ENCODE measurements at places on chromosomes 7 and 10.

- no peak for DNase-seq
Observed at GRCh38 chr10:31789555-31789954, 139.1 kb downstream of the ARHGAP12 start.

DNA sequence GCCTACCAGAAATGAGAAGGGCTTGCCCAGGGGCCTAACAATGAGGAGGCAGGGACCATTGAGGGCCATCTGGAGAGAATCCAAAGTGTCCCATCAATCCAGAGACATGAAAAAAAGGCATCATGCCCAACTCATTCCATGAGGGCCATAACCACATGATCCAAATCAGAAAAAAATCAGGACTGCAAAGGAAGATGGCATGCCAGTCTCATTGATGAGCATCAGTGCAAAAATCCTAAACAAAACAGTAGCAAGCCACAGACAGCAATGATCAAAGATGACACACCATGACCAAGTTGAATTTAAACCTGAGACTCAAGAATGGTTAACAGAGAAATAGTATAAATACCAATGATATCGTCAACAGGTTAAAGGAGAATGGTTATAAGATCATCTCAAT lies 7.0 kb upstream of the CYP3A4 start:
- DNase-seq = peak; percentile 98

GRCh38 chr7:128157906-128158305 lies 83.2 kb upstream of the LEP start:
- no peak for DNase-seq

- DNase-seq = no peak
Observed at GRCh38 chr10:124086787-124087671, 6.4 kb downstream of the CHST15 start.

DNA sequence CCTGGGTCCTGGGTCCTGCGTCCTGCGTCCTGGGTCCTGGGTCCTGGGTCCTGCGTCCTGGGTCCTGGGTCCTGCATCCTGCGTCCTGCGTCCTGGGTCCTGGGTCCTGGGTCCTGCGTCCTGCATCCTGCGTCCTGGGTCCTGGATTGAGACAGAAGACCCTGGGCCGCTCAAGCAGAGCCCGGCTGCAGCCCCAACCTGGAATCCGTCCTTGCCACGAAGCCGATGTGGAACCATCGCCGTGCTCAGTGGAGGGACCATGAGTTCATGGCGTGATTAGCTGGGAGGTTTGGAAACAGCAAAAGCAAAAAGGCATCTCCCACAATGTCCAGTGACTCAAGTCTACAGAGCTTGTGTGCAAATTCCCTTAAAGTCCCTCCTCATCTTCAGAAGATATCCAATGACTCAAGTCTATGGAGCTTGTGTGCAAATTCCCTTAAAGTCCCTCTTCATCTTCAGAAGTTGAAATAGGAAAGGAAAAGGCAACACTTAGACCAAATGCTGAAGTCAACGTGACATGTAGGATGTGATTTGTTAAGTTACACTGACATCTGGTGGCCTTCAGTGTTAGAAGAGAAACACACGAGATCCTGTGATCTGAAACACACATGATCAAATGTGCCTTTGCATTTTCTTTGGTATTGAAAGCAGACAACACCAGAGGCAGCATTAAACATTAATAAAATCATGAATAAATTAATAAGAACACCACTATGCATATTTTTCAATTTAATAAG lies 179.9 kb downstream of the PTPRN2 start:
- peak; percentile 37 for DNase-seq

- no peak for DNase-seq
Observed at GRCh38 chr10:77492368-77492994, 145.1 kb downstream of the KCNMA1 start.

DNA sequence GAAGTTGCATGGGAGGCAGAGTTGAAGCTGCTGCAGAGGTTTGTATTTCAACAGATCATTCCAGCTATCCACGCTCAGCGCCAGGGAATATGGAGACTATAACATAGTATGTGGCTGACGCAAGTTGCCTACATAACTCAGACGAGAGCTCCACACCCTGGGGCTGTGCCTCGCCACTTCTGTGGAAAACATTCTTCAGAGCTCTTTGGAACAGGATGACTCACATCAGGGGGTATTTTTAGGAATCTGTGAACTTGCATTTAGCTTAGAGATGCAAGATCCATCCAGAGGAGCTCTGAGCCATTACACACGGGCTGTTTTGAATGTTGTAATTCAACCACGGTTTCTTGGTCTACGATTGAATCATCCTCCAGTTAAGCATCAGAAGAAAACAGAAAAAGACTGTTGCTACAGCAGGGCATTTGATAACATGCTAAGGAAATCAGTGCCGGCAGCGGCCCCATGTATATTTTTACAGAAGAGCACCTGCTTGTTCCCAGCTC lies 481.5 kb upstream of the AKR1E2 start:
- peak; percentile 94 for DNase-seq

GRCh38 chr10:51606825-51607462 lies 92.5 kb downstream of the CSTF2T start:
- DNase-seq = peak; percentile 64

DNA sequence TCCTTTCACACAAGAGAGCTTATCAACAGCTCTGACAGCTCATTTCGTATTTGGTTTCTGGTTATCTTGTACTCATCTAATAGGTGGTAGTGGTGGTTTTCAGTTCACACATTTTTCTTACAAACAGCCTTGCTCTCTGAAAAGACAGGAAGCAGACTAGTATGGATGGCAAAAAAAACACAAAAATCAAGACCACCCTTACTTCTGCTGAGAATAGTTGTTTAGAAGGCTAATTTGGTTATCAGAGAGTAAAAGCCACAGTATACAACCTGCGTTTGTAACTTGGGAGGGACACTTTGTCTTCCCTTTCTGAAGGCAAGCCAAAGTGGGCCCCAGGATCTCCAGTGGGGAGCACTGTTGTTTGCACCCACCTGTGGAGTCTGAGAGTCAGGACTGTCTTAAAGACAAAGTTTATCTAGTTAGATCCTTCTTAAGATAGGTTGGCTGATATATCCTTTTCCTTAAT lies 68.0 kb downstream of the PIP4K2A start:
- no peak for DNase-seq

- DNase-seq = no peak
Observed at GRCh38 chr7:24967696-24968095, 12.3 kb downstream of the OSBPL3 start.

GRCh38 chr10:75398200-75398691 lies 3.3 kb downstream of the ZNF503 start:
- peak; percentile 16 for DNase-seq

- no peak for DNase-seq
Observed at GRCh38 chr7:28086198-28086597, 94.4 kb downstream of the JAZF1 start.

DNA sequence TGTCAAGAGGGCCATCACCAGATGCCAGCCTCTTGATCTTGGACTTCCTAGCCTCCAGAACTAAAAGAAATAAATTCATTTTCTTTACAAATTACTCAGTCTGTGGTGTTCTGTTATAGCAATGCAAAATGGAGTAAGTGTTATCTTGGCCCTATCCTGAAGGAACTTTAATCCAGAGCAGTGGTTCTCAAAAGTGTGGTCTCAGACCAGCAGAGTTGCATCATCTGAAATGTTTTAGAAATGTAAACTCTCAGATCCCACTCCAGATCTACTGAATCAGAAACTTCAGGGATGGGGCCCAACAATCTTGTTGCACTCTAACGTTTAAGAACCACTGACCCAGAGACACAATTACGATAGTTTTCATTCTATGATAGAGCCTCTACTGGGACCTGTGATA lies 3.2 kb upstream of the SUPV3L1 start:
- no peak for DNase-seq

GRCh38 chr10:49284356-49284755 lies 14.6 kb upstream of the C10orf71 start:
- DNase-seq = no peak

DNA sequence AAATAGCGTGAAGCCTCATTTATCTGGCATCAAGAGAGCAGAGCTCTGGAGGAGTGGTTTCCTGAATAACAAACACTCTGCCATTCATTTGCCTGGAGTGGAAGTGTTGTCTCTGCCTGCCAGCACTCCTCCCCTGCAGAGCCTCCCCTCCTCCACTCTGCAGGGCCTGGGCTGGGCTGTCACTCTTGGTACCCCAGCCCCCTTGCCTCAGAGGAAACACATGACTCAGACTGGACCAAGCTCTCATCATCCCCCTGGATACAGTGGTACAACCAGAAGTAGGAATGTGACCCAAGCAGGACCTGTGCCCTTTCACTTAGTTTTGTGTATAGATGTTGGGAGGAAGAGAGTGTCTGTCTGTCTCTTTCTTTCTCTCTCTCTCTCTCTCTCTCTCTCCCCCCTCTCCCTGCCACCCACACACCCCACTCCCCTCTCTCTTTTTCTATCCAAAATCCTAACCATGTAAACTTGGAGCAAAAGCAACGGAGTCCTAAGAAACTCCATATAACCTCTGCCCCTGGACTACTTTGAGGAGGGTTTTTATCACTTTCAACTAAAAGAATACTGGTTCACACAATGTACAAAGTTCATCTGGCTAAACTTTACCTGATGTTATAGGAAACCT lies 43.9 kb downstream of the DOCK4 start:
- peak; percentile 97 for DNase-seq

GRCh38 chr10:15817409-15818046 lies 42.8 kb downstream of the MINDY3 start:
- no peak for DNase-seq

- DNase-seq = peak; percentile 95
Observed at GRCh38 chr10:79084012-79084971, 15.5 kb downstream of the ZMIZ1 start.

GRCh38 chr7:151312831-151313809 lies 28.5 kb upstream of the NUB1 start:
- DNase-seq = no peak

DNA sequence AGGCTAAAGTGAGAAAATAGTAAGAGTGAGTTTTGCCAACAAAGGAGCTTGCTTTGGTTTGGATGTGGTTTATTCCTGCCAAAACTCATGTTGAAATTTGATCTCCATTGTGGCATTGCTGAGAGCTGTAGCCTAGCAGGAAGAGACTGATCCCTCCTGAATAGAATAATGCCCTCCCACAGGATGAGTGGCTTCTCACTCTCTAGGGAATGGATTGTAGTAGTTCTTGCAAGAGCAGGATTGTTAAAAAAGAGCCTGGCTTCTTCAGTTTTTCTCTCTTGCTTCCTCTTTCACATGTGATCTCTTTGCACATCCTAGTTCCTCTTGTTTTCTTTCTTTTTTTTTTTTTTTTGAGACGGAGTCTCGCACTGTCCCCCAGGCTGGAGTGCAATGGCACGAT lies 34.4 kb downstream of the ASAH2 start:
- no peak for DNase-seq

- peak; percentile 33 for DNase-seq
Observed at GRCh38 chr10:29715296-29715695, 80.5 kb upstream of the SVIL start.

- no peak for DNase-seq
Observed at GRCh38 chr7:50834679-50835078, 52.0 kb upstream of the GRB10 start.

DNA sequence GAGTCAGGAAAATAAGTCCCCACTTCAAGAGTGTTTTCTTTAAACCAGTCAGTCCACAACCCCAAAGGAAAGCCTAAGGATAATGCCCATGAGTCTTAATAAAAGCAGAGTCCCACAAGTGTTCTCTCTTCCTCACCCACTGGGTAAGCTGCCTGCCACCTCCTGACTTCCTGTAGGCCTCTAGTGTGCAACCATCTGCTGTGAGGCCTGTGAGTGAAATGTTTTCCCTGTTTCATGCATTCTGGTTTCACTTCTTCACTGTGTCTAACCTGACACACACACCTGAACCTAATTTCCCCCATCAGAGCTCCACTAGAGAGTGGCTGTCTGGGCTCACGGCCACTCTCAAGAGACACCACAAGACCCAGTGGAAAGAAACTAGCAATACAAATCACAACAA lies 38.9 kb upstream of the GDF10 start:
- DNase-seq = no peak

- DNase-seq = peak; percentile 63
Observed at GRCh38 chr10:62384057-62384446, 9.9 kb downstream of the ZNF365 start.

DNA sequence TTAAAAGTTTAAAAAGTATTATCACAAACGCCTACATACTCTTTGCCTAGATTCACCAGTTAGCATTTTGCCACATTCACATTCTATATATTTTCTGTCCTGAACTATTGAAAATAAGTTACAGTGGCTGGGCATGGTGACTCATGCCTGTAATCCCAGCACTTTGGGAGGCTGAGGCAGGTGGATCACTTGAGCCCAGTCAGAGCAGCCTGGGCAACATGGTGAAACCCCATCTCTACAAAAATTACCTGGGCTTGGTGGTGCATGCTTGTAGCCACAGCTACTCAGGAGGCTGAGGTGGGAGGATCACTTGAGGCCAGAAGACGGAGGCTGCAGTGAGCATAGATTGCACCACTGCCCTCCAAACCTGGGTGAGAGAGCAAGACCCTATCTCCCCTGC lies 5.3 kb downstream of the ARPC1A start:
- DNase-seq = peak; percentile 43

DNA sequence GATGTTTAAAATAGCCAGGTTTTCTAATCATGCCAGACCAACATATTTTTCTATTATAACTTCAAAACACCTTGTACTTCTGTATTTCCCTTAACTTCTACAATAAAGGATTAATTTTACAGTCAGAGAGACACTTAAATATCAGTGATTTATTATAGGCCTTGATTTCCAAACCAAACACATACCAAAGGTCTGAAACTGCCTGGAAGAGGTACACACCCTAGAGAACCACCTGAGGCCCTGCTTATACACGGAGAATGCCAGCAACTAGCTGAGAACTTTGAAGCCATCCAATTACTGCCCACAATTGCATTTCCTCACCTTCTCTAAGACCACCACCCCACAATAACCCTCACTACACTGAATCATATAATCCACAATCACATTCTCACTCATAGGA lies 4.9 kb downstream of the CCDC6 start:
- no peak for DNase-seq

DNA sequence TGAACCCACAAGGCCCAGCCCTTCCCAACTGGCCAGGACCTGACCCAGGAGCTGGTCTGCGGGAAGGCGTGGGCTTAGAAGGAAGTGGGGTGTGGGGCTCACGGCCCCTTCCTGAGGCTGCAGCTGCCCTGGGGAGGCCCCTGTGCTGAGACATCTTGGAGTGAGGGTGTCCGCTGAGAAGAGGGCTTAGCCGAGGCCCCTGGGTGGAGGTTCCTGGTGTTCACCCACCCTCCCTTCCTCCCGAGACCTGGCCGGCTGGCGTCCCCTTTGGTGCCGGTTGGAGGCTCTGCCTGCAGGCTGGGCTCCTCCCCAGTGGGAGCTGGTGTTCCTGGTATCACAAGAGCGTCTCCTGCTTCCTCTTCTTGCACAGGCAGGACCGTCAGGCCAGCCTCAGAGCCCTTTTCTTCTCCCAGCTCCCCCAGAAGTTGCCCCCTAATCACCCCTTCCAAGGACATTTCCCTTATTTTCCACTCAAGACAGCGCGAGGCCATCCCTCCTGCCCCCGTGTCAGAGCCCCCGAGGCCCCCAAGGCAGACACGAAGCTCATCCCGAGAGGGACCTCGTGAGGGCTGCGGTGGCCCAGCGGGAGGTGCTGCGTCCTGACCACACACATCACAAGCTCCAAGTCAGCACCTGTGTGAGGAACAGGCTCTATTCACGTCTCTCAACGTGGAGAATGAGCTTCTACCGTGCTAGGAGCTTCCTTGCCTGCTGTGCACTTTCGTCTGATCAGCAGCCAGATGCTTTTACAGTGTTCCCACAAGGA lies 25.1 kb upstream of the FAM20C start:
- DNase-seq = no peak

- no peak for DNase-seq
Observed at GRCh38 chr7:151429560-151430331, 10.2 kb downstream of the CRYGN start.

- no peak for DNase-seq
Observed at GRCh38 chr7:107860279-107860961, 30.6 kb upstream of the DLD start.

Measured in kidney tubule cell (primary cell).